ENCODE measurements at places on chromosomes 1 and 21. TPM values are rescaled to one million over a fixed set of nuclear protein-coding genes. Genes with fewer than 3 reads are reported as not detected.

Gene EXTL2
- total RNA-seq = 9.6 TPM

Gene OR10J1
- not detected for total RNA-seq

Gene OR2AK2
- total RNA-seq = not detected

Gene GSTM1
- not detected for total RNA-seq

Gene LORICRIN
- total RNA-seq = not detected

Gene MAP3K21
- total RNA-seq = 0.14 TPM

Gene MPL
- not detected for total RNA-seq

Gene WNT2B
- total RNA-seq = 15.4 TPM

Gene ICOSLG
- 4.1 TPM for total RNA-seq

Gene SYPL2
- total RNA-seq = 6.1 TPM

Gene CD1B
- total RNA-seq = not detected

Gene INKA2
- total RNA-seq = 7.3 TPM

DNA sequence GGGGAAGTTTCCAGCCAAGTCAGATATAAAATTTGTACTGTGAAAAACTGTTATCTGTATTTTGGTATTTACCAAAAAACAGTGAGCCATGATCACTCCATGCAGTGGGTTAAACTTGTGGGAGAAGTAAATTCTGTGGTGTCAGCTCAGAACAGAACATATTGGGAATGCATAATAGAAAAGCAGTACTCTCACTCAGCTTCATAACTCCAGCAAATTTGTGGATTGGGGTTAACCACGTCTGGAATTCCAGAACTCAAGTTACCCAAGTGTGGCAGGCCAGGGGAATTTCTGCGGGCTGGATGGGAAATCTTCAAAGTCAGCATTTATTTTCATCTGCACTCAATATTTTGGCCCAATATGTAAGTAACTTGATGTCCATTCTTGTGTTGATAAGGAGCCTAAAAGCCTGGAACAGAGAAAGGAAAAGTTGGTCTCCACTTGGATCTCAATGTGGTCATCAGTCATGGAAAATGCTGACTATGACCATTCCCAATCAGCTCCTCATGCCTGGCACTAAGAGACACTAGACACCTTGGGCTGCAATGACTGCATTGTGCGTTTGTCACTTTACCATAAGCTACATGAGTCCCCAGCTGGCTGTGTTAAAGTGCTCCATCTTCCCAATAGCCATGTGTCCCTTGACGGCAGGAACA is 39.1 kb upstream of the ENAH start:
- H3K27ac ChIP-seq = peak overlapping the region; percentile 85
- H3K4me3 ChIP-seq = no peak overlapping the region
- H3K27me3 ChIP-seq = no peaks in the 10 kb centered on the region
- no peak for DNase-seq
- peaks cover 66% of the 10 kb centered on the region for H3K4me1 ChIP-seq

- DNase-seq = no peak
- H3K27ac ChIP-seq = peak overlapping the region; percentile 31
- no peak overlapping the region for H3K4me3 ChIP-seq
- H3K4me1 ChIP-seq = peaks cover 87% of the 10 kb centered on the region
- H3K36me3 ChIP-seq = no peaks in the 10 kb centered on the region
- no peaks in the 10 kb centered on the region for H3K27me3 ChIP-seq
Measured at GRCh38 chr1:164613176-164613575, 54.2 kb downstream of the PBX1 start.

DNA sequence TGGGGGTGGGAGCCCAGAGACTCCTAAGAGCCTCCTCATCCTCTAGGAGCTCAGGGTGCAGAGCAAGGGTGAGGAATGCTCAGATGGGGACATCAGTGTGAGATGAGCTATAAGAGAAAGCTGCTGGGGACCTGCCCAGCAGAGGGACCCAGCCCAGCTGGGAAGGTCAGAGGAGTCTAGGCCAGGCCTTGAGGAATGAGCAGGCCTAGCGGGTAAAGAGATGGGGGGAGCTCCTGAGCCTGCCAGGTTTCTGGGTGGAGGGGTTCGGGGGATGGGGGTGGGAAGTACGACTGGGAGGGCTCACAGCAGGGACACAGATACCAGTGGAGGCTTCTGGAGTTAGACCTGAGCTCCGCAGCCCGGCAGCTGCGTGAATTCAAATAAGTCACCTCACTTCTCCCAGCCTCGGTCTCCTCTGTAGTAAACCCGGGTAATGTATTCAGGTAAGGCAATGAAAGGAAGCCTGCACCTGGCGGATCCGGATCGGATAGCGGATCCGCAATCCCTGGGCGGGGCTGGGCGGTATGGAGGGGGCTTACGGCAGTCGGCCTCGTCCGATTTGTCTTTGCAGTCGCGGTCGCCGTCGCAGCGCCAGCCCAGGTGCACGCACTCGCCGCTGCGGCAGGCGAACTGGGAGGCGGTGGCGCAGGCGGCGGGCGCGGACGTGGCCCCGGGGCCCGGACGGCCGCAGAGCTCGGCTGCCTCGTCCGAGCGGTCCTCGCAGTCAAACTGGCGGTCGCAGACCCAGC is 38.0 kb upstream of the MAGOH start:
- H3K4me3 ChIP-seq = no peak overlapping the region
- peaks cover 4% of the 10 kb centered on the region for H3K36me3 ChIP-seq
- no peaks in the 10 kb centered on the region for H3K27me3 ChIP-seq
- no peak overlapping the region for H3K27ac ChIP-seq
- no peaks in the 10 kb centered on the region for H3K4me1 ChIP-seq
- DNase-seq = no peak

GRCh38 chr1:181150842-181151241 is 62.3 kb downstream of the IER5 start:
- DNase-seq = no peak
- peak overlapping the region; percentile 90 for H3K27ac ChIP-seq
- H3K4me1 ChIP-seq = peaks cover 21% of the 10 kb centered on the region
- H3K36me3 ChIP-seq = no peaks in the 10 kb centered on the region
- no peak overlapping the region for H3K4me3 ChIP-seq
- no peaks in the 10 kb centered on the region for H3K27me3 ChIP-seq

- no peaks in the 10 kb centered on the region for H3K36me3 ChIP-seq
- DNase-seq = no peak
- no peaks in the 10 kb centered on the region for H3K27me3 ChIP-seq
- H3K4me3 ChIP-seq = no peak overlapping the region
- H3K4me1 ChIP-seq = peaks cover 11% of the 10 kb centered on the region
- H3K27ac ChIP-seq = no peak overlapping the region
Measured at GRCh38 chr1:186834399-186834958, 5.7 kb downstream of the PLA2G4A start.

GRCh38 chr1:8415526-8416278 is 97.8 kb downstream of the SLC45A1 start:
- H3K36me3 ChIP-seq = peaks cover 16% of the 10 kb centered on the region
- peak overlapping the region; percentile 30 for H3K27ac ChIP-seq
- H3K27me3 ChIP-seq = no peaks in the 10 kb centered on the region
- peak overlapping the region; percentile 15 for H3K4me3 ChIP-seq
- H3K4me1 ChIP-seq = peaks cover 95% of the 10 kb centered on the region
- no peak for DNase-seq

- H3K36me3 ChIP-seq = no peaks in the 10 kb centered on the region
- H3K4me1 ChIP-seq = peaks cover 43% of the 10 kb centered on the region
Measured at GRCh38 chr1:39275836-39276507, 71.5 kb downstream of the MACF1 start.

DNA sequence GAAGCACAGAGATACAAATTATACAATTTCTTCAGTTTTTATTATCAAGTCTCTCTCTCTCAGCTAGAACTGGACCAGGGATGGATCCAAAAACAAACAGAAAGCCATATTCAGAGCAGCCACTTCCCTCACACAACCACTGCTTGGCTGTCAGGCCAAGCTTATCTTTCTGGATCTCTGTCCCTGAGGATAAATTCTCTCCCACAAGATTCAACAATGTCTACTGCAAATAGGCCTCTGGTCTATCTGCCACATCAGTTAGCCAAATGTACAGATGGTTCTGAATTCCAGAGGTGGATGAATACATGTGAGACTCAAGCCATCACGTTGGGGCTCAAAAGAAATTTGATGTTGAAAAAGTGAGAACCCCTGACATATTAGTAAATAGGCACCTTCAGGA is 350.9 kb downstream of the LTN1 start:
- H3K27ac ChIP-seq = no peak overlapping the region
- no peak for DNase-seq
- H3K4me3 ChIP-seq = no peak overlapping the region
- no peaks in the 10 kb centered on the region for H3K27me3 ChIP-seq

- peaks cover 4% of the 10 kb centered on the region for H3K4me1 ChIP-seq
- no peaks in the 10 kb centered on the region for H3K36me3 ChIP-seq
- no peaks in the 10 kb centered on the region for H3K27me3 ChIP-seq
- H3K27ac ChIP-seq = peak overlapping the region; percentile 90
Measured at GRCh38 chr1:222643938-222644635, 26.2 kb downstream of the MIA3 start.

- no peak overlapping the region for H3K27ac ChIP-seq
- no peaks in the 10 kb centered on the region for H3K27me3 ChIP-seq
- DNase-seq = no peak
- H3K4me3 ChIP-seq = no peak overlapping the region
Measured at GRCh38 chr1:196056966-196057365, 551.3 kb downstream of the KCNT2 start.

DNA sequence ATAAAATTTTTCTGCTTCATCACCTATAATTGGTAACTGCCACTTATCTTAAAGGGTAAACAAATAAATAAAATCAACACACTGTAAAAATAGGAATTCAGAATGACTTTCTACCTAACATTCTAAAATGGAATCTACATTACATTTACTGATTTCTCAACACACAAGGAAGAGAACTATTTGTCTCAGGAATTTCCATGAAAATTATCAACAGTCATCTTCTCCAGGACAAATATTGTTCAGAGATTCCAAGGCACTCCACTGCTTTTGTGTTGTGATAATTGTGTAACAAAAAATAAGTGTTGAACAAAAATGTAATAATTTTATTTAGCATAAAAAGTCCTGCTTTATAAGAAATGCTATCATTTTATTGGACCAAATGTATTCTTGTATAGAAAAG is 7.3 kb downstream of the ODF2L start:
- DNase-seq = no peak
- H3K4me1 ChIP-seq = peaks cover 2% of the 10 kb centered on the region
- no peaks in the 10 kb centered on the region for H3K36me3 ChIP-seq

DNA sequence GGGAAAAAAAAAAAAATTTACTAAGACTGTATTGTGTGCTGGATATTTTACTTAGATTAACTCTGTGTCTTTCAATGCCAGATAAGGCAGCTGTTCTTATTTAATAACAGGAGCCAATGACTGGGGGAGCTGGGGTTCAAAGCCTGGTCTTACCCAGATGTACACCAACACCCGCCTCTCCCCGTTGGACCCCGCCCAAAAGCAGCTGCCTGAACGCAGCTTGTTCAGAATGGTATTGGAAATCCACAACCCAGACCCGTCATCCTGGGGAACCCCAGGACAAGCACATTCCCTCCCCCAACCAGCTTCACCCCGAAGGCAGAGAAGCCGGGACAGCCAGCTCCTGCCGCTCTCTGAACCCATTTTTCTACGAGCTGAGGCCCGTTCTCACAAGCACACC is 113.6 kb upstream of the TMPRSS2 start:
- no peaks in the 10 kb centered on the region for H3K27me3 ChIP-seq
- no peak overlapping the region for H3K4me3 ChIP-seq
- peaks cover 7% of the 10 kb centered on the region for H3K4me1 ChIP-seq
- DNase-seq = no peak

DNA sequence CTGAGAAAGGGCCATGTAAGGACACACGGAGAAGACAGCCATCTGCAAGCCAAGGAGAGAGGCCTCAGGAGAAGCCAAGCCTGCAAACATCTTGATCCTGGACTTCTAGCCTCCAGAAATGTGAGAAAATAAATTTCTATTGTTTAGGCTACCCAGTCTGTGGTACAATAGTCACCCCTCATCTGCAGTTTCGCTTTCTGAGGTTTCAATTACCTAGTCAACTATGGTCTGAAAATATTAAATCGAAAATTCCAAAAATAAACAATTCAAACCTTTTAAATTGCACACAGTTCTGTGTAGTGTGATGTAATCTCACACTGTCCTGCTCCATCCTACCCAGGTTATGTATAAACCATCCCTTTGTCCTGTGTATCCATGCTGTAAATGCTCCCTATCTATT is 52.6 kb downstream of the ZNF644 start:
- no peak for DNase-seq
- no peak overlapping the region for H3K4me3 ChIP-seq
- H3K27ac ChIP-seq = no peak overlapping the region
- no peaks in the 10 kb centered on the region for H3K27me3 ChIP-seq

DNA sequence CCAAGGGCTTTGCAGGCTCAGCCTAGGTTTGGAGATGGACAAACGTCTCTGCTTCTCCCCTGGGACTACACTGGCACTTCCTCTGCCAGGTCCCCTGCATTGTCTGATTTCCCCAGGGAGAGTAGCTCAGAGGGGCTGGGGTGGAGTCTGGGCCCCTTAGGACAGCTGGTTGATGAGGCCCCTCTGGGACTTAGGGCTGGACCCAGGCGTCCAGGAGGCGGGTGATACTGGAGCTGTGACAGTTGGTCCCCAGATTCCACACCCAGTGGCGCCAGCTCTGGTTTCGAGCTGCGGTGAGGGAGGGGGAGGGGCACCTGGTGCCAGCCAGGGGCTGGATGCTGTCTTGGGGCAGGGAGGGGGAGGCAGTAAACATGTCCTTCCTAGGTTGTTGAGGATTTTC is 7.4 kb upstream of the MEX3A start:
- no peak overlapping the region for H3K27ac ChIP-seq
- no peak overlapping the region for H3K4me3 ChIP-seq
- H3K36me3 ChIP-seq = no peaks in the 10 kb centered on the region
- no peak for DNase-seq
- H3K27me3 ChIP-seq = no peaks in the 10 kb centered on the region
